ENCODE measurements at places on chromosomes 5 and 9.

GRCh38 chr5:142609142-142609541 is 76.7 kb downstream of the FGF1 start:
- no peak for DNase-seq

DNA sequence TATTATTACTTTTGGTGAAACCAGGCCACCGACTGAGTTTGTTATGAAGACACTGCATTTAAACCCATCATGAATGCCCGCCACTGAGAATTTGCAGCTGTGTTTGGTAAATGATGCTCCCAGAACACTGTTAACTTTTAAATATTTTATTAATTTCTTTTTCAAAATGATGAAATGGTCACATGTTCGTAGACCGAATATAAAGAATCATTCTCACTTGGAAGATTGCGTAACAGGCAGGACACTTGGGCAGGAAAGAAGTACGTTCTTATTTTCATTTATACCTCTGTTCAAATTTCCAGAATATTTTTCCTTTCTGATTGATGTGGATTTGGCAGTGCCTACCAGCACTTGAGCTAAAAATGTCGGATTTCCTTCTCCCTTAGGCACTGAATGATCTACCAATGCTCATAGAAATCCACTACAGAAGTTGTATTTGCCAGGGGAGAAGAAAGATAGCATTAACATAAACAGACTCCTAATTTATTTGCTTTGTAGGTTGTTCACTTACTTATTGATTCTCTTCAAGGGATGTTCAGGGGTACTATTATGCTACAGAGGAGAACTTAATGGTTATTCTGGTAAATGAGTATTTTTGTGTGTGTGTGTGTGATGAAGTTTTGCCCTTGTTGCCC is 13.8 kb downstream of the CYFIP2 start:
- DNase-seq, result no peak

DNA sequence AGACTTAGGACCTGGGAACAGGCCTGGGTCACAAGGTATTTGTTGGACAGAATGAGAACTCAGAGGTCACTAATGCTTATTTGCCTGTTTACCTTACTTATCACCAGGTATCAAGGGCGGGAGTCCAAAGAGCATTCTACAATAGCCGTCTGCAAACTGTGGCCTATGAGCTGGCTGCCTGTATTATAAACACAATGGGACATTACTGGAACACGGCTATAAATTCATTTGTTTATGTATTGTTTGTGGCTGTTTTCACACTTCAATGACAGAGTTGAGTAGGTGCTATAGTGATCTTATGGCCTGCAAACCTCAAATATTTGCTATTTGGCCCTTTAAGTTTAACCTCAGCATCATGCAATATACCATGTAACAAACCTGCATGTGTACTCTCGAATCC is 76.6 kb upstream of the ASTN2 start:
- no peak for DNase-seq

GRCh38 chr9:4781408-4781807 is 11.3 kb upstream of the RCL1 start:
- DNase-seq, result no peak

DNA sequence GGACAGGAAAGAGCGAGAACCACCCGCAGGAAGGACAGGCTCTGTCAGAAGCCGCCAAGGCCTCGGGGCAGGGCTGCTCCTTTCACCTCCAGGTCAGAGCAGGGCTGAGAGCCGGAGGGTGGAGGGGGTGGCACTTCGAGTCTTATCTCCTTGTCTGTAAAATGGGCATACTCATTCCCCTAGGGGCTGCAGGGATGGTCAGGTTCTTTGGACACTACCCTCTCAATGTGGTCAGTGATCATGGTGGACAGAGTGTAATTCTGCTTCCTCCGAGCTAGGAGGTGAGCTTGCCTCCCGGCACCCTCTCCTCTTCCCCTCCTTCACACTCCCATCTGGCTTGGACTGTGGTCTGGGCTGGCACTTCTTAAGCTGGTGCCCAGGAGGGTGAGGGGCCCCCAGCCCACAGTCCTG is 39.6 kb downstream of the RGS3 start:
- DNase-seq, result no peak

- no peak for DNase-seq
These were observed 421.8 kb downstream of the SEMA5A start for GRCh38 chr5:9124071-9124470.

GRCh38 chr9:123331346-123332060 is 24.5 kb upstream of the CRB2 start:
- DNase-seq, result no peak

- no peak for DNase-seq
These were observed 21.5 kb upstream of the SEMA4D start for GRCh38 chr9:89519366-89519805.
